ENCODE measurements at places on chromosomes 4 and X. TPM values are rescaled to one million over a fixed set of nuclear protein-coding genes. Genes with fewer than 3 reads are reported as not detected.

The APLN gene
- not detected for total RNA-seq

The KLHL13 gene
- total RNA-seq = 6.0 TPM

The ADH1C gene
- not detected for total RNA-seq

The LEF1 gene
- total RNA-seq = 1.9 TPM

The LRPAP1 gene
- 245 TPM for total RNA-seq

The BRS3 gene
- not detected for total RNA-seq

The KLHL4 gene
- total RNA-seq = 3.4 TPM

The AFM gene
- total RNA-seq = not detected

The GIMD1 gene
- total RNA-seq = not detected

The MAEA gene
- total RNA-seq = 79.9 TPM

The C4orf50 gene
- total RNA-seq = not detected

The GPR173 gene
- total RNA-seq = 1.9 TPM

The MAGEC2 gene
- not detected for total RNA-seq

The P2RY10 gene
- not detected for total RNA-seq

The RADX gene
- 1.2 TPM for total RNA-seq

The MAGEC3 gene
- not detected for total RNA-seq

The IGBP1 gene
- 45.6 TPM for total RNA-seq

The FHDC1 gene
- total RNA-seq = 0.18 TPM

The QDPR gene
- 7.5 TPM for total RNA-seq
